ENCODE measurements at places on chromosomes 7 and 10. TPM values are rescaled to one million over a fixed set of nuclear protein-coding genes. Genes with fewer than 3 reads are reported as not detected.

DNA sequence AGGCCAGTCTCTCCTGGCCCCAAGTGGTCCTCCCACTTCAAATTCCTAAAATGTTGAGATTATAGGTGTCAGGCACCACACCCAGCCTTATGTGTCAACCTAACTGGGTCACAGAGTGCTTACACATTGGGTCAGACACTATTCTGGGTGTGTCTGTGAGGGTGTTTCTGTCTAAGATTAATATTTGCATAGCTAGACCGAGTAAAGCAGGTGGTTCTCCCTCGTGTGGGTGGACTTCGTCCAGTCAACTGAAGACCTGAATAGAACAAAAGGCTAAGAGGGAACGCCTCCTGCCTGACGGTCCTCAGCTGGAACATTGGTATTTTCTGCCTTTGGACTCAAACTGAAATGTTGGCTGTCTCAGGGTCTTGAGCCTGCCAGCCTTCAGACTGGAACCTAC is 11.5 kb downstream of the PPIF start:
- no peak for DNase-seq

DNA sequence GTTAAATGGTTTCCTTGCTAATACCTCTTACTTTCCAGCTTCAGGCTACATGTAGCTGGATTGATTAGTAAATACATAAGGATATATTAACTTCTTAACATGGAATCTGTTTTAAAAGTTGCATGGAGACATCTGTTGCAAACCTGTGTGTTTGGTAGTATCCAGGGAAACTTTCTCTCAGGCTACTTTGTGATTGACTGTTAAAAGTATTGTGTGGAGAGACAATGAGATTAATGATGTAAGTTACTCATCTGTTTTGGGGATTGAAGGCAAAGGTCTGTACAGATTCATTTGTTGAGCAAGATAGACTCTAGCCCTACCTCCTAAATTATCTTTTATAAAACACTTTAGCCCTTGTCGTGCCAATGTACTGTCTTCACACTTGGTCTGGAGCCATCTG is 6.6 kb downstream of the CREB5 start:
- DNase-seq: no peak

GRCh38 chr7:19814776-19815175 is 41.4 kb upstream of the TMEM196 start:
- no peak for DNase-seq

DNA sequence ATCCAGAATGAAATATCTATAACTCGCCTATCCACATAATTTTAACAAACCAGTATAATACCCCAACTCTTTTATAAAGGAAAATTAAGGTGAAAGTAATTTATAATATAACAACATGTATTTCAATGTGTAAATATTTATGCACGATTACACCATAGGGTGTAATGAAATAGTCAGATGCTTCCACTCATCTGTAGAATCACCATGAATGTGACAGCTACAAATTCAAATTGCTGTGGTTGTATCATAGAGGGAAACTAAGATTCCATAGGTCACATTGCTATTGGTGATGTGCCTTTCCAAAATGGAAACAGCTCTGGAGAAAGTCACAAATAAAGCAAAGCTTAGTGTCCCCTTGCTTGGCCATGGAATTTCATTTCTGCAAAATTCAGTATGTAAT is 95.7 kb downstream of the CPED1 start:
- DNase-seq: no peak

GRCh38 chr7:127732306-127732705 is 80.3 kb downstream of the SND1 start:
- no peak for DNase-seq

DNA sequence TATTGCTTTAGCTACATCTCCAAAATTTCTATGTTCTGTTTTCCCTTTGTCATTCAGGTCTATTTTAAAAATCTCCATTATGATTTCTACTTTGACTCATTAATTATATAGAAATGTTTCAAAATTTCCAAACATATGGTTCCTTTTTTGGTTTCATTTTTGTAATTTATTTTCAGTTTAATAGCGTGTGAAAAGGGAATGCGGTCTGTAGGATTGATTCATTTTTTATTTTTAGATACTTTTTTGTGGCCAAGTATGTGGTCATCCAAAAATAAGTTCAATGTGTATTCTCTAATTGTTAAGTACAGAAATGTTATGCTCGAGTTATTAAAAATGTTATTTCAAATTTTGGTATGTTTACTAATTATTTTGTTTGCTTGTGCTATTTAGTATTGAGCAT is 72.5 kb upstream of the ANKRD1 start:
- no peak for DNase-seq

DNA sequence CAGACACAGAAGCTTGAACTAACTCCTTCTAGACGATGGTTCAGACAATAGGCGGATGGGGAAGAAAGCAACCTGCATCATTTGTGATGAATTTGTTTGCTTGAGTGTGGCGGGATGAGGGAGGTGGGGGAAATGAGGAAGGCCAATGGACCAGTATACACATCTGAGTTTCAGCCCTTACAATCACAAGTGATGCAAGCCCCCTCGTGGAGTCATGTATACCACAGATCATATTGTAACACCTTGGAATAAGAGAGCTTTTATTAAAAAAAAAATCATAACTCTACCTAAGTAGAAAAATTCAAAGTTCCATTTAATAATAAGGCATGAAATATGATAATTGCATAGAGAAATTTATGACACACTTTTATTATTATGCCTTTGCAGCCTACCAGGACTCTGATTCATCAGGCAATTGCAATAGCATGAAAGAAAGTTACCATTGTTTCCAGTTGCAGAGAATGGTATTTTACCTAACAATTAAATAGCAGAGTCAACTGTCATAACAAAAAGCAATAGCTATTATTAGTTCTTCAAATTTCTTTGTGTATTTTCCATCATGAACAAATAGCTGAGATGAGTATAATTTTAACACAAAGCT is 230.2 kb upstream of the AKR1E2 start:
- DNase-seq: no peak

DNA sequence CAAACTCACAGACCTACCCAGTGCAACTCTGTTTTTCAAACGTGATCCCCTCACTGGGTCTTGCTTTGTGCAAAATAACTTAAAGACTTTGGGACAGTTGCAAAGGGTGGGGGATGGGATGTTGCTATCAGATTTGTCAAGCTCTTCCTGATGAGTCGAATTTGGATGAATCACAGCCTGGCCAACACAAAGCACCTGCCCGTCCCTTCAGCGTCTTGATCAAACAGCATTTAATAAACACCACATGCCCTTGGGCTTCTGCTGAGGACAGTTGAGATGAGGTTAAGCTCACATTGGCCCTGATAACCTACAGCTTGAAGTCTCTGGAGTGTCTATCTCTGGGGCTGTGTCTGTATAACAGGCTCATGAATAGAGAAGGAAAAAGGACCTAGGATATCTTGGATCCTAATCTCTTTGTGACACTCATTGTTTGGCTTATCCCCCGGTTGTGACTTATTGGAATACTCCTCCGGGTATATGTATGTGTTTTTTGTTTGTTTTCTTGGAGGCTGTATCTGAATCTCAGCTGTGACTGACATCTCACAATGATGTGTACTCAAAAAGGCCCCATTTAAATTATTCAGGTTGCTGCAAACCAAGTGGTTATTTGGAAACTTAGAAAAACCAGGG is 132.6 kb upstream of the NAMPT start:
- DNase-seq: no peak

DNA sequence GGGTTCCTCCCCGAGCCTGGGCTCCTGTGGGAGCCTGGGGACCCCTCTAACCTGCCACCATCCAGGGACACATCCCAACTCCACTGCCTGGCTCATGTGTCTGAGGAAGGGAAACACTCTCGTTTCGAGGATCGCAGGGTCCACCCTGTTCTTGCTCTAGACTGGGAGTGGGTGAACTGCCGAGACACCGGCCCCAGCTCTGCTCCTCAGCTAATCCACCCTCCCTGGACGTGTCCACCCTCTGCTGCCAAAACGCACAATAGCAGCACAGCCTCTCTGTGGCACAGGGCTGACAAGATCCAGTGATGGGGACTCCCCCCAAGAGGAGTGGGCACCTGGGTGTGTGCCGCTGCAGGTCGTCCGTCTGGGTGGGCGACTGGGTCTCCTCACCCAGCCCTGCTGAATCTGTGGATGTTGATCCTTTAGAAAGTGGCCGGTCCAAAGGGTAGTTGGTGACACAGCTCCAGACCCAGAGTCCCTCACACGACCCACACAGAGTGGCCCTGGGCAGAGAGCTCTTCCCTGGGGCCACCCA is 65.2 kb upstream of the FAM20C start:
- DNase-seq: no peak

- DNase-seq: no peak
Measured at GRCh38 chr7:82323806-82324205, 119.8 kb downstream of the CACNA2D1 start.

- peak; percentile 67 for DNase-seq
Measured at GRCh38 chr10:70786799-70787415, 1.7 kb upstream of the TBATA start.

DNA sequence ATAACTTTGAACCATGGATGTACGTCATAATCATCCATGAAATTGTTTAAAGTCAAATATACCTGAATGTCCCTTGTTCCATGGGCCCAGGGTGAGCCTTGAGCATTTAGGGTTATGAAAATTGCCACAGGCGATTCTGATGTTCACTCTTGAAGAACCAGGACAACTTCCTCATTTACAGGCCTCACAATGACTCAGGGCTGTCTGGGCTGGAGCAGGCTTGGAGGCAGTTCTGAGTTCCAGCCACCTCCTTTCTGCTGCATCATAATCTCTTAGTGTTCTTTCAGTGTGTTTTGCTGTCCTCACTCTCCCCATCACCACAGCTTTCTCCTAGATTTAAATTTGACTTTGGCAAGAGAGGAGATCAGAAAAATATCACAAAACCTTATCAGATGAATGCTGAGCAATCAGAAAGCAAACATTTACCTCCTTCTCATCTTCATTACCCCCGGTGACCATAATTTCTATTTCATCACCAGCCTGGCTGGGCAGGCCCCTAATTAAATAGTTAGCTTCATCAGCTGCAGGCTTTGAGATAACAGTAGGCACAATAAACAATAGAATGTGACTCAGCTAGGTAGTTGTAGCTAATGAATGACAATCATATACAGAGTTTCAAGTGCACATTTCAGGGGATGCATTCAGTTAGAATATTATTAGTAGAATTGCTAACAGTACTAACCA is 571.0 kb downstream of the SH2D4B start:
- no peak for DNase-seq

DNA sequence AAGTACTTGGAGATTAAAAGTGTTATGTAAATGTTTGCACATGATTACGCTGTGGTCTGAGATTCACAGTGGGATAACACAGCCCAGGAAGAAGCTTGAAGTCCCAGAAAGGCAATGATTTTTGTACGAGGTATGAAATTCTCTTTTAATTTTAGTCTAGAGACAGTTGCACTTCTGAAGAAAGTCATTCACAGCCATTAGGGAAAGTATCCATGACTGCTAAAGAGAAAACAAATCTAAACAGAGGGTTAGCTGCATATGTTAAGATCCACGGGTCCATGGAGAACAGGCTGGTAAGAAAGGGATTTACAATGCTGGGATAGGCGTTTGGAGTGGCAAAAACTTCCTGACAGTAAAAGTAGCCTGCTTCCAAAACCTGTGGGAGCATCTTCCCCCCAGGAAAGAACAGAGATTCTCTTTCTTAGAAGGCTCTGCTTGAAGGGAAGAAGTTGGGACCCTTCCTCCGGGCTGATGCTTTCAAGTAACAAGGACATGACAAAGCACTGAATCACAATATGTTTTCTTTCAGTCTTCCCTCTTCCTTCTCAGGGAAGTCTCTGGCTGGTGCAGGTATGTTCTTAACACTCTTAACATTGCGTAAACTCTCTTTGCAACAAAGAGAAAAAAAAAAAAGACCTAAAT is 220.8 kb upstream of the CELF2 start:
- no peak for DNase-seq

- DNase-seq: no peak
Measured at GRCh38 chr10:17708821-17709220, 43.2 kb upstream of the TMEM236 start.

- DNase-seq: no peak
Measured at GRCh38 chr10:3339531-3339950, 167.0 kb upstream of the PITRM1 start.

DNA sequence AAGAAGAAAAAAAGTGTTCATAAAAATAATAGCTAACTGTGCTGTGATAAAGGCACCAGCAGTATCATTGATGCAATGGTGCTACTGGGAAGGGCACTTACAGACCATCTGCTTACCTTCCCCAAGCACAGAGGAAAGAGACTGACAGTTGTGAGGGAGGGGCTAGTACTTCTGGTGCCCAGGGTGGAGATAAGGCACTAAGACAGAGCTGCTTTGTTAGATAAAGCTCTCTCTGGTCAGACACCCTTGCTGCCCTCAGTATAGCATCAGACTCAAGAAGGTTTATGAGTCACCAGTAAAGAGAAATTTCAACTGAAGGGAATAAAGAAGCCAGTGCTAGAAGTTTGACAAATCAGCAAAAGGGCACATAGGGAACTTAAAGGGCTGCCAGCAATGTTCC is 325.6 kb downstream of the HPSE2 start:
- no peak for DNase-seq

DNA sequence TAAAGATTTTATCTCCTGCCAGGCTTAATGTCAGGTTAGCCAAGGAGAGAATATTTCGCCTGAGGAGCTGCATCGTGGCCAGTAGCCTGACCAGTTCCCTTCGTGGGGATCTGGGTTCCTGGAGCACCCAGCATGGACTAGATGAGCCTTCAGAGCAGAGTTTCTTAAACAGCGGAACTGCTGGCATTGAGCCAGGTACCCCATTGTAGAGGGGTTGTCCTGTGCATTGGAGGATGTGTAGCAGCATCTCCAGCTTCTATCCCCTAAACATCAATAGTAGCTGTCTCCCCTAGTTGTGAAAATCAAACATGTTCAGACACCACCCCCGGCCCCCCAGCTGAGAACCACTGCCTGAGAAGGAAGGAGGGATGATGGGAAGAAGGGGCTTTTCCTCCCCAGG is 36.2 kb downstream of the CDHR3 start:
- no peak for DNase-seq

GRCh38 chr7:33678569-33679335 is 226.6 kb upstream of the BMPER start:
- no peak for DNase-seq

DNA sequence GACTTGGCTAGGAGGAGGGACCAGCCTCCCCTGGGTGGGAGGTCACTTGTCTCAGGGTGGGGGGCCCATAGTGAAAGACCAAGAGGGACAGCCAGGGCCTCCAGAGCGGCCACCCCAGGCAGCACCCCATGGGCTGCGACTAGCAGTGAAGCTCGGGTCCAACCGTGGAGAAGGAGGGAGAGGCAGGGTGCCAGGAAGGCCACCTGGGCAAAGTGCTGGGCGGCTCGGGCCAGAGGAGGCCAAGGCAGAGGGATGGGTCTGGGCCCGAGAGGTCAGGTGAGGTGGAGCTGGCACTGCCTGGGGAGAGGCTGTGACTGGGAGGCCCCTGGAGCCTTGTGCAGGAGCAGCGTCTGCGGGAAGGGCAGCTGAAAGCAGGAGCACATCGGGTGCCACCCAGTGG is 41.8 kb downstream of the CLRN3 start:
- DNase-seq: no peak

Gene TRIM74
- total RNA-seq: 0.78 TPM

Gene CPA2
- not detected for total RNA-seq

Gene ATP6V1F
- total RNA-seq: 80.0 TPM

Gene DHX32
- total RNA-seq: 45.1 TPM

Gene VWDE
- total RNA-seq: 0.38 TPM

Gene KIF20B
- 1.9 TPM for total RNA-seq

Gene DHTKD1
- 25.0 TPM for total RNA-seq

Gene VGF
- total RNA-seq: 0.08 TPM

Gene ADRB1
- total RNA-seq: 26.4 TPM

Gene NKX1-2
- total RNA-seq: not detected

Gene ANKRD61
- not detected for total RNA-seq
